ENCODE measurements at places on chromosomes 2 and 18.

DNA sequence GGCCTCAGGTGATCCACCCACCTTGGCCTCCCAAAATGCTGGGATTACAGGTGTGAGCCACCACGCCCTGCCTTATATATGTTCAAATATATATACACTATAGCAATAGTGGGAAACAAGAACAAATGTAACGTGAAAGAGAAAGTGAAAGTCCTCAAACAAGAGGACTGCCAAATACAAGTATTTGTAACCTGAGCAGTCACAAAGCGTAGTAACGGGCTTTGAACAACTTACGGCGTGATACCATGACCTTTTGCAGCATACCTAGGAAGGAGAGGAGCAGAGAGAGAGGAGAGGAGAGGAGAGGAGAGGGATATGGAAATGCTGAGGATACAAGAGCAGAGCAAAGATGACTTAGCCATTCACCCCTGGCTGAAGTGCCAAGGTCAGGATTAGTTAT lies 113.8 kb upstream of the RGPD4 start:
- peak; percentile 6 for DNase-seq

DNA sequence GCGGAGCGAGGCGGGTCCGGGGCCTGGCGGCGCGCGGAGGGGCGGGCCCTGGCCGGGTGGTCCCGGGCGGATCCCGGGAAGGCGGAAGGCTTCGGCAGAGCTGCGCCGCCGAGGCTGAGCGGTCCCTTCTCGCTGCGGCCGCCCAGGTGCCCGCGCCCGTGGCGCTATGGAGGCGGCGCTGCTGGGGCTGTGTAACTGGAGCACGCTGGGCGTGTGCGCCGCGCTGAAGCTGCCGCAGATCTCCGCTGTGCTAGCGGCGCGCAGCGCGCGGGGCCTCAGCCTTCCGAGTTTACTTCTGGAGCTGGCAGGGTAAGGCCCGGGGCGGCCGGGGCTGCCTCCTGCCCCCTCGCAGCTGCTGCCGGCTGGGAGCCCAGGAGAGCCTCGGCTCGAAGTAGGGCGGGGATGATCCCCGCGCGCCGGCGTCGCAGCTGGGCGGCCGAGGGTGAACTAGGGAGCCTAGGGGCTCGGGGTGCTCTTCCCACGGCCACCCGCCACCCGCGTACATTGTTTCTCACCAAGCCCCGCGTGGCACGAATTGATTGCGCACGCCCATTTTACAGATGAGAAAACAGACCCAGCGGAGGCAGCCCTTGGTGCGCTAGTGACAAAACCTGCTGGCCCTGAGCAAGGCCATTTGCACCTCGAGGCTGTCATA lies at the start of gene SLC66A3:
SLC66A3 (plus strand) TSS at position 87 of the 655 bp plus-strand sequence; CDS start at position 167, 80 bp downstream.
- peak; percentile 11 for DNase-seq

- DNase-seq, result no peak
Observed at GRCh38 chr2:71603851-71604725, 150.7 kb downstream of the DYSF start.

DNA sequence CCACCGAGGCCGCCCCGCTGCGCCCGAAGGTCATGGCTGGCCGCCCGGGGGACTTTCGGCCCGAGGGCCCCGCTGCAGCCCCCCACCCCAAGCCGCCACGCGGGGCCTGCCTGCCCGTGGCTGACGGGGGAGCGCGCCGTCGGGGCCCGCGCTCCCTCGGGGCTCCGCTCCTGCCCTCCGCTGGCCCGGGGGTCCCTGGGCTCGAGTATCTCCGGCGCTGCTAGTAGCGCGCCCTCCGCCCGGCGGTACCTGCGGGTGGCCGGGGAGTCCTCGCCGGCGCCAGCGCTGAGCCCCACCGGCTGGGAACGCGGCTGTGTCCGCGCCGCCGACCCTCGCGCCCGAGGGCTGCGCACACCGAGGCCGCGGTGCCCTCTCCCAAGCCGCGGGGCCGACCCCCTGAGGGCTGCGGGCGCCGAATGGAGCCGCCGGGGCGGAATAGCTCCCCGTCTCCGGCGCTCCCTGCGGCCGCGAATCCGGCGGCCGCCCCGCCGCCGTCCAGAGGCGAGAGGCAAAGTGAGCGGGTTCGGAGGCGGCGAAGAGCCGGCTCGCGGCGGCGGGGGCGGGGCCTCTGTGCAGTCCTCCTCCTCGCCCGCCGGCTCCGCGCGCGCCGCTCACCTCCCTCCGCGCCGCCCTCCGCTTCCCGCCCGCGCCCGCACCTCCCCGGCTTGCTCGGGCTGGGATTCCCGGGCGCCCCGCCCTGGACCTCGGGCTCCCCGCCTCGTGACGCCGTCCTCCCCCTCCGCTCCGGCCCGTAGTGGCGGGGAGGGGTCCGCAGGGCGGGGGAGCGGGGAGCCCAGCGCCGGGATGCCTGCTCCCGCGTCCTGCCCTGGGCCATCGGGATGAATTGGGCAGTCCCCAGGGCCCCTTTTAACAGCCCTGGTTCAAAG lies at the start of gene KCNG3:
KCNG3 (minus strand) TSS at position 515 of the 887 bp plus-strand sequence; CDS start at position 34, 481 bp downstream.
- DNase-seq, result peak; percentile 44

- no peak for DNase-seq
Observed at GRCh38 chr2:99694331-99694730, 204.5 kb upstream of the REV1 start.

- no peak for DNase-seq
Observed at GRCh38 chr2:68089961-68090360, 27.2 kb upstream of the C1D start.

DNA sequence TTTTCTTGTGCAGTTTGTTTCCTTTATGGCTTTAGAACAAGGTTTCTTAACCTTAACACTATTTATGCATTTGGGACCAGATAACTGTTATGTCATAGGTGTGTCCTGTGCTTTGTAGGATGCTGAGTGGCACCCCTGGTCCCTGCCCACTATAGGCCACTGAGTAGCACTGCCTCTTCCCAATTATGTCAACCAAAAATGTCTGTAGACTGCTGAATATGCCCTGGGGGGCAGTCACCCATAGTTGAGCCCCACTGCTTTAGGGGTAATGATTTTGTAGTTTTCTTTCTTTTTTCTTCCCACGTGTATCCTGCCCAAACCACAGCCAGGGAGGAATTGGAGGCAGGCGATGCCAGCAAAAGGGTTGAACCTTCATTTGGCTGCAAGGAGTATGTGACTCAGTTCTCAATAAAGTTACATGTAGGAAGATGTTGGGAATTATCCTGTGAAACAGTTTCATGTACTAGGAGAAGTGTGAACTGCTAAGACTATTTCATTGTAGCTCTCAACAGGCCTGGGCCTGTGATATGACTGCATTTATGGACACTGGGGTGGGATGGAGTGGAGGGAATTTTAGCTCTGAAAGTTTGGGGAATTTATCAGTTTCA lies 65.7 kb downstream of the FMNL2 start:
- no peak for DNase-seq

DNA sequence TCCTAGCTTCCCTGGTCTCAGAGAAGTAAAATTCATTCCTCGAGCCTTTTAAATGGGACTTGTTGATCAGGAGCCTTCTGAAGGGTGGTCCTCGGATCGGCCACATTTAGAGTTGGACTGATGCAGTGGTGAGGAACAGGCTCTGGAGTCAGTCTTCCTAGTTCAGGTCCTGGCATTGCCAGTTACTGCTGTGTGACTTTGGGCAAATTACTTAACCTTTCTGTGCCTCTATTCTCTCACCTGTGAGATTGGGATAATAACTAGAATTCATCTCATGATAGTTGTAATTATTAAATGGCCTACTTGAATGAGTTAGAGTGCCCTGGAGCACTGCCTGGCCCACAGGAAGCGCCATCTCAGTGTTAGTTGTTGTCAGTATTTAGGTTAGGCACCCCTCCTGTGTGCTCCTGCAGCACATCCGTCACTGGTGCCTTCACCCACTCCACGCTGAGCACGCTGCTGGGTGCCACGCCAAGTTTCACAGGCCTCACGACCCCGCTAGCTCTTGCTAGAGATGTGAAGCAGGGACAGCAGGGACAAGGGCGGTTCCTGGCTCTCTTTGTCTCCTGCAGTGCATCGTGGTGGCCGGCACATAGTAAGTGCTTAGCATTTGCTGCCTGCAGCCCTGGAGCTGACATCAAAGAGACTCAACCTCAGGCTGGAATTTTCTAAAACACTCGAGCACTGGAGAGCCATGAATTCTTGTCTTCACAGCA lies 122.9 kb downstream of the FAM210A start:
- no peak for DNase-seq

Data from inflammatory macrophage treated with lipopolysaccharide for 4 hours (primary cell).